Activated CD4-positive, alpha-beta T cell treated with anti-CD3 and anti-CD28 coated beads for 24 hours (primary cell): ENCODE measurements at places on chromosomes 16 and 17.

GRCh38 chr16:74844041-74844980 lies 69.7 kb upstream of the FA2H start:
- no peak for DNase-seq

DNA sequence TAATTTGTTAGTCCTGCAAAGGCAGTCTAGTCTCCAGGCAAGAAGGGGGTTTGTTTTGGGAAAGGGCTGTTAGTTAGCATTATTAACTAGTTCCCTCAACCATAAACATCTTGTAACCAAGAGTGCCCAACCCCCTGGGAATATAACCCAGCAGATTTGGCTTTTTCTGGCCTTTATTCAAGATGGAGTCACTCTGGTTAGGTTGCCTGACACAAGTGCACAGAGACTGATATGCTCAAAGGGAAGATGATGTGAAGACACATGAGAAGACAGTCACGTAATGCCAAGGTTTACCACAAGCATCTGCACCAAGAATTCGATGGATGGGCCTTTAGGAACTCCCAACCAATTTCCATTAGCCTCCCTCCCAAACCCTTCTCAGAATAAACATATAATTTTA lies 3.9 kb upstream of the SCPEP1 start:
- no peak for DNase-seq

DNA sequence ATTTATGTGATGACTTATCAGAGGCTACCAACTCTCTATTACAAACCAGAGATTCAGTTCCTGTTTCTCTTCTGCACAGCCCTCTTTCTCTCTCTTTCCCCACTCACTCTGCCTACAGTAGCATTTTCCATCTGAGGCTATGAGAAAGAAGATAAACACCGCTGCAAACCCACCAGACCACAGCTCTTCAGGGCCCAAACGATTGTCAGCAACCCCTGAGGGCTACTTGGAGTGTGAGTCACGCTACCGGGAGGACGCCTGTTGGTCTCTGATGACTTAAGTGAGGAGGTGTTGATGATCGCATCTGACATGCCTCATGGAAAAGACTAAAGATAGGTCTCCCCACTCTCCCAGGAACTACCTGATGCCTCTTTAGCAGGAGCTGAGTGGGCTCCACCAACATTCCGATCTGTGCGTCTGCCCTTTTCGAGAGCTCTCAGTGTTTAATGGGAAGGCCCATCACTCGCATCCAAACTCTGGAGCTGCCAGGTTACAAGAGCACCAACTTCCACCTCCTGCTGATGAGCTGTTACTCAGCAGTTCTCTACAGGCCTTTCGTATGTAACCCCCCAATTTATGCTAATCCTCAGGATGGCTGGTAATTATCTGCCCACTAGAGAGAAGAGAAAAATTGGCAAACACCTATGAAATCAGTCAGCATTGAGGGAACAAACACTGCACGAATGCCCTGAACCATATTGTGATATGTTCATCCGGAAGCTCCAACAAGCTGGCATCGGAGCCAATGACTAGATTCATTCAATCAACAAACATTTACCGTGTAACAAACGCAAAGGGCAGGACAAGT lies 9.2 kb downstream of the GRIN2A start:
- DNase-seq, result no peak

DNA sequence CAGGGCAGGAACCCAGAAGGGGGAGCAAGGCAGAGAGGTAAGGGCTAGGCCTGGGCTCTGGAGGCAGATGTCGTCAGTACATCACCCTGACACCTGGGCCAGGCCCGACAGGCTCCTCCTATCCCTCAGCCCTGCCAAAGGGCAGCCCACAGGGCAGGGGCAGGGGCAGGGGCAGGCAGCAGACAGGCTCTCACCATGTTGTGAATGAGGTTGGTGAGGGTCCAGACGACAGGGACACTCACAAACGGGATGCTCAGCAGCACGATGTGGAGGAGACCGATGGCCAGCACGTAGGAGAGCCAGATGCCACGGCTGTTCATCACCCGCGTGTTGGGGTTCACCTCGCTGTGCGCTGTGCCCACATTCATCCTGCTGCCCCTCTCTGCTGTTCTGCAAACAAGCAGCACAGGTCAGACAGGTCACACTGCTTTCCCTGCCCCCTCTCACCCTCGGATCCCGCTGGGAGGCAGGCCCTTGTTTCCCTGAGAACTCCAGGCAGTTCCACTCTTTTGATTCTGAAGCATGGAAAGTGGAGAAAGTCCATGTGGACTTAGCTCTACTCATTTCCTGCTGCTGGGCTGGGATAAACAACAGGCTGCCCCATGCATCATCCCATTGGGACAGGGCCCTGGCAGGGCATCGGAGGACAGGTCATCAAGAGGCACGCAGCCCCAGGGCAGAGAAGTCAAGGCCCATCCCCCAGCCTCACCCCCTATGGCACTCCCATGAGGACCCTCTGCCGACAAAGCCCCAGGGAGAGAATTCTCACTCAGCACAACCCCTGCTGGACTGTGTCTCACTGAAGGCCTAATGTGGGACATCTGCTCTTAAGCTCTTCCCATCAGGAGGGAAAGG lies 3.3 kb downstream of the ORMDL3 start:
- no peak for DNase-seq

DNA sequence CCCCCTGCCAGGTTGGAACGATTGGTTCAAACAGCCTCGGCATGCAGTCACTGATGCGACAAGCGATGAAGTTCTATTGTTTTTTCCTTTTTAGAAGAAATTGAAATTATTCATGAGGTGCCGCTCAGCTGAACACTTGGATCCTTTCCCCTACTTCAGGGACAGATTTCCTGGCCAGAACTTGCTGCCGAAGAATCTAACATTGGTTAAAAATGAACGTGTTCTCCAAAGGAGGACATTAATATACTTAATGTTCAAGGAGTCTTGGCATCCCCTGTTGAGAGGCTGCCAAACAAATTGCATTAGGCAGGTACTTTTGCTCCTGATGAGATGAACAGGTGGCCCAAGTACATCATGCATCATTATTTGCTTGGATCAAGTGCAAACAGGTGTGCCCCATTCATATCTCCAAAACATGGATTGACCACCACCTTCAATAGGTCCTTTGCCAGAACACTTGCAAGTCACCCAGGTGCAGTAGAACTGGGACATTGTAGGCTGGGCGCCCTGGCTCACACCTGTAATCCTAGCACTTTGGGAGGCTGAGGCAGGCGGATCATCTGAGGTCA lies 437.2 kb downstream of the HAPSTR1 start:
- no peak for DNase-seq

DNA sequence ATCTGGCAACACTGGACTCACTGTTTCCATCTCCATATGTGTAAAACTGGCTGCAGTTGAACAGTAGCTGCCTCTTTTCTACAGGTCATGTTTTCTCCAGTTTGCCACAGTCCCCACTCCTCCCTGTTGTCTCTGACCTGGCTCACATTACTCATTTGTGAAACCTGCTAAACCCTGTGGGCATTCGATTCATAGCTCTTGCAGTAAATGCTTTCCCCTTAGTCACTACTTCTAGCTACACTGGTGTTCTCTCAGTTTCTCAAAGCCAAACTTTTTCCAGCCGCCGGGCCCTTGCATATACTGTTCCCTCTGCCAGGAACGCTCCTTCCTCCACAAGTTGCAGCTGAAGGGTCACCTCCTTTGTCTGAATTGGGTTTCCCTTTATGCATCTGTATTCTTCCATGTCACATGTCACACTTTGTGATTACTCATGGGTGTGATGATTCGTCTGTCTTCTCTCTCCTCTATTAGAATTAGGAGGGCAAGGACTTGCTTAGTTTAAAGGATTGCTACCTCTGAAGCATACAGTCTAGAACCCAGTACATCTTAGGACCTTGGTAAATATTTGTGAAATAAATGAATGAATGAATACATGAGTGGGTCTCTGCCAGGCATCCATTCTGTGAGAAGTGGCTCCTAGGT lies 15.0 kb upstream of the MT4 start:
- no peak for DNase-seq

- DNase-seq, result no peak
Observed at GRCh38 chr16:48641770-48642169, 31.8 kb upstream of the N4BP1 start.
